ENCODE measurements at places on chromosomes 7 and 10. TPM values are rescaled to one million over a fixed set of nuclear protein-coding genes. Genes with fewer than 3 reads are reported as not detected.

GRCh38 chr7:140008755-140009610, 53.8 kb downstream of the PARP12 start:
- H3K4me1 ChIP-seq = no peaks in the 10 kb centered on the region
- H3K4me3 ChIP-seq = no peak overlapping the region
- H3K36me3 ChIP-seq = no peaks in the 10 kb centered on the region
- DNase-seq = no peak
- no peak overlapping the region for H3K27ac ChIP-seq
- H3K27me3 ChIP-seq = no peaks in the 10 kb centered on the region

DNA sequence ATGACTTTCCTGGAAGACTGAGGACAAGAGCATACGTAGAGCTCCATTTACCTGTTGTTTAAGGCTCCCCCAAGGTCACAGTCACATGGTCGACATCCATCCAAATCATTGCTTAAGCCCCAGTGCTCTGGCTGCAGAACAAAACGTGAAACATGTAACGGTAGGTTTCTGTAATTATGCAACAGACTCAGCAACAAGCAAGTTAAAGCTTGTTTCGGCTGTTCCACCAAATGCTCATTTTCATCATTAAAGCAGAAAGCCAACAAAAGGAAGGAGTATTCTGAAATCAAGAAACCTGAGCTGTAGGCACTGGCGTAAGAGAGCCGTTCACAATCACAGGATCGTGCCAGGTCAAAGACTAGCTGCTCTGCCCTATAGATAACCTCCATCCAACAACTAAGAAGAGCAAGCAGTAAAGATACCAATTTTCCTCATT, 30.0 kb downstream of the LAMB1 start:
- DNase-seq = no peak
- no peaks in the 10 kb centered on the region for H3K4me1 ChIP-seq
- no peaks in the 10 kb centered on the region for H3K36me3 ChIP-seq
- no peaks in the 10 kb centered on the region for H3K27me3 ChIP-seq
- no peak overlapping the region for H3K27ac ChIP-seq

GRCh38 chr10:99938563-99938962, 71.2 kb downstream of the DNMBP start:
- no peaks in the 10 kb centered on the region for H3K4me1 ChIP-seq
- no peak for DNase-seq
- no peak overlapping the region for H3K4me3 ChIP-seq
- H3K27me3 ChIP-seq = no peaks in the 10 kb centered on the region
- no peak overlapping the region for H3K27ac ChIP-seq
- H3K36me3 ChIP-seq = no peaks in the 10 kb centered on the region

GRCh38 chr10:29120216-29120615, 168.7 kb upstream of the LYZL1 start:
- H3K36me3 ChIP-seq = no peaks in the 10 kb centered on the region
- no peak overlapping the region for H3K27ac ChIP-seq
- no peak for DNase-seq
- no peaks in the 10 kb centered on the region for H3K27me3 ChIP-seq
- H3K4me3 ChIP-seq = no peak overlapping the region

GRCh38 chr10:22712956-22713852, 1.2 kb downstream of the PIP4K2A start:
- peak overlapping the region; percentile 88 for H3K27ac ChIP-seq
- H3K4me3 ChIP-seq = peak overlapping the region; percentile 91
- peaks cover 35% of the 10 kb centered on the region for H3K4me1 ChIP-seq
- DNase-seq = peak; percentile 37
- H3K27me3 ChIP-seq = no peaks in the 10 kb centered on the region
- H3K36me3 ChIP-seq = no peaks in the 10 kb centered on the region

GRCh38 chr10:66026321-66026720, 899.5 kb upstream of the LRRTM3 start:
- DNase-seq = no peak
- no peaks in the 10 kb centered on the region for H3K36me3 ChIP-seq
- H3K27ac ChIP-seq = no peak overlapping the region
- H3K27me3 ChIP-seq = no peaks in the 10 kb centered on the region

- no peaks in the 10 kb centered on the region for H3K27me3 ChIP-seq
- peak overlapping the region; percentile 9 for H3K4me3 ChIP-seq
- H3K36me3 ChIP-seq = no peaks in the 10 kb centered on the region
- DNase-seq = peak; percentile 14
These were observed 74.4 kb upstream of the RSU1 start for GRCh38 chr10:16891375-16892313.

DNA sequence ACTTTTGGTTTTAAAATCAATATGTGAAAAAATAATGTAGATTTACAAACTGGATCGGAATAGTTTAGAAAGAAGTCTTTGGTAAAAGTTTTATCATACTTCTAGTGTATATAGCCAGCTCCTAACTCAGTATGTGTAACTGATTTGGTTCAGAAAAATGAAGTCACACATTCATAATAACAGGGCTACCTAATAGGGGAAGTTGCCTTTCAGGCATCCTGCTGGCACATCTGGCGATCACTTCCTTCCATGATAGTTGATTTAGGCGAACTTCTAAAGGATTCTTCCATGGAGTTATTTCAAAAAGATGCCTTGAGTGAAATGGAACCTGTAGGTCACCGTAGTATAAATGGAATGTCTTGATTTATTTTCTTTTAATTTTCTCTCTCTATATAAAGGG, 69.1 kb downstream of the SHH start:
- H3K27me3 ChIP-seq = no peaks in the 10 kb centered on the region
- H3K36me3 ChIP-seq = peaks cover 38% of the 10 kb centered on the region
- DNase-seq = no peak

GRCh38 chr7:49780953-49781352, 7.5 kb downstream of the VWC2 start:
- H3K27me3 ChIP-seq = no peaks in the 10 kb centered on the region
- DNase-seq = no peak
- no peak overlapping the region for H3K4me3 ChIP-seq
- H3K36me3 ChIP-seq = no peaks in the 10 kb centered on the region
- no peak overlapping the region for H3K27ac ChIP-seq
- no peaks in the 10 kb centered on the region for H3K4me1 ChIP-seq

GRCh38 chr10:123157210-123157609, 3.0 kb downstream of the BUB3 start:
- no peaks in the 10 kb centered on the region for H3K27me3 ChIP-seq
- peaks cover 15% of the 10 kb centered on the region for H3K36me3 ChIP-seq
- H3K27ac ChIP-seq = no peak overlapping the region
- no peak overlapping the region for H3K4me3 ChIP-seq
- DNase-seq = no peak

- H3K36me3 ChIP-seq = no peaks in the 10 kb centered on the region
- H3K27ac ChIP-seq = no peak overlapping the region
- no peak for DNase-seq
- H3K27me3 ChIP-seq = no peaks in the 10 kb centered on the region
- H3K4me1 ChIP-seq = peaks cover 4% of the 10 kb centered on the region
These were observed 185.7 kb upstream of the ADO start for GRCh38 chr10:62618576-62619412.

DNA sequence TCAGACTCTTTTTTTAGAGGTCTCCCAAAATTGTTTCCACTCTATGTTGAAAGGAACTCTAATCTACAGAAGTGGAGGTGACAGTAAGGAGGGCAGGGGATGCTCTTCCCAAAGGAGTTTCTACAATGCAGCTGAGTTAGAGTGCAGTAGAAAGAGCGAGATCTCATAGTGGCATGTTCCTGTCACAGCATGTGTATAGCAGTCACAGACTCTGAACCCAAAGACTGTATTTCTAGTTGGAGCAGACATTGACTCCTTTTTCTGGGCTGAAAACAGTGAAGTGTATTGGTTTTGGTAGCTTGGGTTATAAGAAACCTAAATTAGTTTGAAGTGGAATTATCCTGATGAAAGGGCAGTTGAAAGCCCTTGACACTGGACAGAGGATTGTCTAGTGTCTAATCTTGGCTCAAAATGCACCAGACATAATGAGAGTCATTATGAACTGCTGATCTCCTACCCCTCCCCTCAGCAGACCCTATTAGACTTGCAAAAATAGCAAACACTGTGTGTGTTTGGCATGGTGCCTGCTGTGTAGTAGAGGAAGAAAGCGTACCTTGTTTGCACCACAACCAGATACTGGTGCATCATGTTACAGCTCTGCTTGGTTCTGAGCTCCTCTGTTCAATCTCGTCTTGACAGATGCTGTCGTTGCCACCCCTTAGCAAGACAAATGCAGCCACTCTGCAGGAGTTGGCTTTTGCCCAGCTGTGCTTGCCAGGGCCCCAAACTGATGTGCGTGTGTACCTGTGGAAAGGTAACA, 336.0 kb downstream of the AUTS2 start:
- H3K4me1 ChIP-seq = no peaks in the 10 kb centered on the region
- DNase-seq = no peak
- no peak overlapping the region for H3K4me3 ChIP-seq
- H3K27ac ChIP-seq = no peak overlapping the region

The SPDYE11 gene
- total RNA-seq = not detected

The ASAH2 gene
- total RNA-seq = 5.4 TPM

The GRM3 gene
- not detected for total RNA-seq

The MUC3A gene
- not detected for total RNA-seq

The PNLIP gene
- not detected for total RNA-seq

The STEAP1B gene
- total RNA-seq = 0.20 TPM

The RHOBTB1 gene
- 0.07 TPM for total RNA-seq

The BAMBI gene
- 1.4 TPM for total RNA-seq

The CACNA2D1 gene
- not detected for total RNA-seq
